CD4-positive, alpha-beta memory T cell (primary cell): ENCODE measurements at places on chromosomes 13 and 19.

DNA sequence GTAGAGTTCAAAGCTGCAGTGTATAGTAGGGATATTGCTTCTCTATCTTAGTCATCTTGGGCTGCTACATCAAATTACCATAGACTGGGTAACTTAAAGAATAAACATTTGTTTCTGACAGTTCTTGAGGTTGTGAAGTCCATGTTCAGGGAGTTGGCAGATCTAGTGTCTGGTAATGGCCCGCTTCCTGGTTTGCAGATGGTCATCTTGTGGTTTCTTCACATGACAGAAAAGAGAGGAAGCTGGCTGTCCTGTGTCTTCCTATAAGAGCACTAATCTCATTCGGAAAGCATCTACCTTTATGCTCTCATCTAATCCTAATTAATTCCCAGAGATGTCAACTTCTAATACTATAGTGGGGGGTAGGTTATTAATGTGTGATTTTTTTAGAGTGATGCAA is 6.2 kb downstream of the ZNF763 start:
- DNase-seq: no peak

DNA sequence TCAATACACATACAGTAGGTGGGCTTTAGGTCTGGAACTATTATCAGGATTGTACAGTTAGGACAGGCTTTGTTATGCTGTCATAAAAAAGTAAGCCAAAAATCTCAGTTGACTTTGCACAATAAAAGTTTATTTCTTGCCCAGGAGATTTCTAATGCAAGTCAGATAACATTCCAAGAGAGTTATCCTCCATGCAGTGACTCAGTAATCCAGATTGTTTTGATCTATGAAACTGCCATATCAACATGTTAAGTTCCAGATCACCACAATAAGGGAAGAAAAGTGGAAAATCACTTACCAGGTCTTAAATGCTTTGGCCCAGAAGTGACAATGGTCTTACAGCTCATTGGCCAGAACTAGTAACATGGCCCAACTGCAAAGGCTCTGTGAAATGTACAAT is 636.2 kb upstream of the KLF12 start:
- no peak for DNase-seq

GRCh38 chr13:99990126-99990977 is 8.8 kb downstream of the ZIC2 start:
- DNase-seq: no peak

DNA sequence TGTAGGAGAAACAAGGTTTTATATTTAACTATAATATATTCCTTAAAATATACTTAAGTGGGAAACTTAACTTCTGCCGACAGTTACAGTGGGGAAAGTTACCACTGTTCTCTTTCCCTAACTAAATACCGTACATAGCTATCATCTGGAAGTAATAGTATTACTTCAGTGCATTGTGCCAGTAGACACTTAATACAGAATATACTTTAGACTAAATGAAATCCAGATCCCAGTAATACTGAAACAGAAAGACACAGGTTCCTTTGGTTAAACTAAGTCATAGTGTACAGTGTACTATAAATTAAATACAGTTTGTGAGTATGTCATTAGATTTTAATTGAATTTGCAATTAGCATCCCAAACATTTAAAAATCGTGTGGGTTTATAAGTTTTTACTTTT is 107.5 kb downstream of the PCCA start:
- no peak for DNase-seq

- DNase-seq: no peak
These were observed 59.8 kb upstream of the RFC3 start for GRCh38 chr13:33758113-33758512.

- DNase-seq: no peak
These were observed 24.9 kb downstream of the ARHGEF7 start for GRCh38 chr13:111139873-111140561.
